ENCODE measurements at places on chromosomes 6 and 20.

GRCh38 chr6:81801489-81801888 is 49.0 kb upstream of the TENT5A start:
- DNase-seq = no peak

DNA sequence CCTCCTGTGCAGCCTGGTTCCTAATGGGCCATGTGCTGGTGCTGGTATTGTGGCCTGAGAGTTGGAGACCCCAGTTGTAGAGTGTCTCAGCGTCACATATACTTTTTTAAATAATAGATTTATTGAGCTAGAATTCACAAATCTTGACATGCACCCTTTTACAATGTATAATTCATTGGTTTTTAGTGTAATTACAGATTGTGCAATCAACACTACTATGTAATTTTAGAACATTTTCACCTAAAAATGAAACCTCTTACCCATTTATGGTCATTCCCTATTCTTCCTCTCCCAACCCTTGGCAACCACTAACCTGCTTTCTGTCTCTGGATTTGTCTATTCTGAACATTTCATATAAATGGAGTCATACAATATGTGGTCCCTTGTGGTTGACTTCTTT is 10.6 kb downstream of the PRIM2 start:
- DNase-seq = no peak

DNA sequence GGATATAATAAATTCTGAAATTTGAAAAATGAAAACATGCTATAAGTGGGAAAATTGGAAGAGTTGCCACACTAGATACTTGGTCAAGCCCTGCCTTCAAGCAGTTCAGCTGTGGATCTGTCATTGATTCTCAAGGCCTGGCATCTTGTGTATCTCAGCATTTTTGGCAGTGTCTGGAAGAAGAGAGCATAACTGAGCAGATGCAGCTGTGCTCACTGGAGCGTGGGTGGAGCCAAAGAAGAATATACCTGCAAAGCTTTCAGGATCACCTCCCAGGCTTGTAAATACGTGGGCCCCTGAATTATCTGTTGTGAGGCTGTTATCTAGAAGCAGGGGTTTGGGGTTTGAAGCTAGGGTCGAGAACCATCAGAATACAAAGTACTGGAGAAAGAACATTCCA is 31.3 kb upstream of the CHD6 start:
- DNase-seq = no peak

DNA sequence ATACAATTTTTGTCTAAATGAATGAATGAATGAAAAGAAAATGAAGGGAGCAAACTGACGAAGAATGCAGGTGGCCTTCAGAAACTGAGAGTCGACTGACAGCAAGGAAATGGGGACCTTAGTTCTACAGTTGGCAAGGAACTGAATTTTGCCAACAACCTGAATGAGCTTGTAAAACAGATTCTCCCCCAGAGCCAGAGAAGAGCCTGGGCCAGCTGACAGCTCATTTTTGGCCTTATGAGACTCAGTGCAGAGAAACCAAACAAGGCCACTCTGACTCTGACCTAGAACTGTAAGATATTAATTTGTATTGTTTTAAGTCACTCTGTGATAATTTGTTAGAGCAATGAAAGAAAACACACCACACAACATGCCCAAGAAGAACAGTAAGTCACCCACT is 21.8 kb downstream of the MAN1A1 start:
- DNase-seq = no peak

GRCh38 chr6:17415321-17415720 is 21.9 kb downstream of the CAP2 start:
- DNase-seq = peak; percentile 20

DNA sequence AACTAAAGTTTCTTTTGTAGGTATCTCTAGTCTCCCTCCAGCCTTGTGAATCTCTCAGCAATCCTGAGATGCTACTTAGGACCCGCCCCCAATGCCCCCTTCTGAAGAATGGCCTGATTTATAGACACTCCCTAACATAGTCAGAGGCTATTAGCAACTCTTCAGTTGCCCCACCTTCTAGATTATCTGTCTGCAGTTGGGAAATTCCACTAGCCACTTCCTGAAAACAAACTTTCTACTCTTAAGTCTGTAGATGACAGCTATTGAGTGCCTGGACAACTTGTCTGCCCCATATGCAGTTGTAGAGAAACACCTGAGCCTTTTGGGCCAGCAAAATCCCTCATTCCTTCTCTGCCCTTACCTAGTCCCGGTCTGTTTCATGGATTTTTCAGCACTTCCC is 188.2 kb upstream of the PREP start:
- peak; percentile 63 for DNase-seq

DNA sequence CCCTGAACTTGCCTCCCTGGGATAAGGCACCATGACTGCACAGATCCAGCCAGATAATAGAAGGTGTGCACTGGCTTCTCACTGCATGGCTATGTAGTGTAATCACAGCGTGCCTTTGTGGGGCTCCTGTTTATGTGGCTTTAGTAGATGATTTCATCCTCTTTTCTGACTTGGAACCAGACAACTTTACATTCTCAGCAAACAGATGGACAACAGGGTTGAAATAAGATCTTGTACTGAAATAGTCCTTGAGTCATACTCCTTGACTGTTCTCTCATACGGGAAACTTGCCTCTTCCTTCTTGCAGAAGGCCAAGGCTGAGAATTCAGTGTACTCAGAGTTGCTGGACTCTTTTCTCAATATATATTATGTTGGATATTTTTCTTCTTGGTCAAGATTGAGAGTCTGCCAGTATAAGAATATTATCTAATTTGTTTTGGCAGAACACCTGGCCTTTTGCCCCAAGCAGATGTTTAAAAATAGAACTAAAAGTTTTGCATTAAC is 25.0 kb upstream of the RNF144B start:
- peak; percentile 82 for DNase-seq

DNA sequence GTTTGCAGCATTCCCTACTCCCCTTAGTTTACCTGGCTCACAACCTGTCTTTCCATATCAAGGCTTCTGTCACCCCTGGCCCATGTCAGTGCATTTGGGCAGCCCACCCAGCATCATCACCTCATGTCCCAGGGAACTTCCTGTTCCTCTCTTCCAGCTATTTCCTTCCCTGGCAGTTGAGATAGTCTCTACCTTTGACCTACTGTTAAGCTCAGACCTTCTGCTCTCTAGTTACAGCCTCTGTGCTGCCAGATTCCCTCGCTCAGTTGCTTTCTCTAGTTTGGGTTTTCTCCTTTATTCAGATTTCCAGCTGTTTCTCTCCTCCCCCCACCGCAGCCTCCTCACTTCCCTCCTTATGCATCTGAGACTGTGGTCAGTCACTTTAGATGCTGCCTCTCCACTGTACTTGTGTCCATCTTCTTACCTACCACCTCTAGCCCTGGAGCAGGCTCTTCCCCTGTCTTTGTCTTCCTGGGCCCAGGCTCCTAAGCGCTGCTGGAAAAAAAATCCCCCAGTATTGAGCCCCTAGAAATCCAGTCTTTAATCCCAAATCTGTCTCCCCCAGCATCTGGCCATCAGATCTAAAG is 16.3 kb downstream of the PTPN1 start:
- no peak for DNase-seq

GRCh38 chr6:105862936-105863607 is 223.1 kb upstream of the PRDM1 start:
- DNase-seq = no peak

GRCh38 chr6:56660381-56660730 is 17.7 kb upstream of the DST start:
- DNase-seq = no peak

GRCh38 chr6:130996635-130997034 is 66.4 kb downstream of the EPB41L2 start:
- DNase-seq = no peak

GRCh38 chr6:167212713-167213005 is 54.9 kb upstream of the GPR31 start:
- no peak for DNase-seq
